Activated naive CD4-positive, alpha-beta T cell (primary cell): ENCODE measurements at places on chromosomes 6 and 20.

- DNase-seq, result no peak
These were observed 8.0 kb upstream of the RTF2 start for GRCh38 chr20:56460459-56460858.

DNA sequence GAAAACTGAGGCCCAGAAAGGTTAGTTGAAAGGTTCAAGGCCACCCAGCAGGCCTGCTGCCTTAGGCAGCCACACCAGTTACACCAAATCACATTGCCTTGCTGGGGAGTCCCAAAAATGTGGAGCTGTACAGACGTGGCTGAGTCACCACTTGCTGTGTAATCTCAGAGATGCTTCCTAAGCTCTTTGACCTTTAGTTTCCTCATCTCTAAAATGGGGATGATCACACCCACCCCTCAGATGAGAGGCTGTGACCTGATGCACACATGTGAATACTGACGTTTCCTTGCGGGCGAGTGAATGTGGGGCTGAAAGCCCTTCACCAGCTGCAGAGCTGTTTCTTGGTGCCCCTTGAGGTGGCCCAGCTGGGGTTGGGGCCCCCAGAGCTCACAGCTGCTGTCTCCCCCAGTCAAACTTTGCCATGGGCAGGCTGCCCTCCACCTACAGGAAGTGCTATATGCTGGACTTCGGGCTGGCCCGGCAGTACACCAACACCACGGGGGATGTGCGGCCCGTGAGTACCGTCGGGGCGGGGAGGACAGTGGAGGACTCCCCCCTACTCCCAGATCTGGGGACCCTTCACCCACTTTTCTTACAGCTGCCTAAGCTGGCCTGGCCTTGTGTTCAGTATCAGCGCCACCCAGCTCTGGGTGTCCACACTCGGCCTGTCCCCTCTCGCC, 11.0 kb downstream of the TTBK1 start:
- no peak for DNase-seq

DNA sequence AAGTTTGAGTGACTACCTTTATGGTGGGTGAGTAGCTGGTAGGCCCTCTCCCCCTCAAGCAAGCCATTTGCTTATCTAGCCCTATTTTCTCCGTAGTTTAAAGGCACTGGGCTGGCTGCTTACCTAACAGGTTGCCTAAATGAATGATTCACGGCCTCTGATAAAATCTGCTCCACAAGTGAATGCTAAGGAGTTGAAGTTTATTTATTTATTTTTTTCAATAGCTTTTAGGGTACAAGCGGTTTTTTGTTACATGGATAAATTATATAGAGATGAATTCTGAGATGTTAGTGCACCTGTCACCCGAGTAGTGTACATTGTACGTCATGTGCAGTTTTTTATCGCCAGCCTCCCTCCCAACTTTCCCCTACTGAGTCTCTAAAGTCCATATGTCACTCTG, 8.3 kb upstream of the CDH26 start:
- no peak for DNase-seq

GRCh38 chr20:36855241-36855657, 20.7 kb upstream of the TLDC2 start:
- DNase-seq, result no peak

DNA sequence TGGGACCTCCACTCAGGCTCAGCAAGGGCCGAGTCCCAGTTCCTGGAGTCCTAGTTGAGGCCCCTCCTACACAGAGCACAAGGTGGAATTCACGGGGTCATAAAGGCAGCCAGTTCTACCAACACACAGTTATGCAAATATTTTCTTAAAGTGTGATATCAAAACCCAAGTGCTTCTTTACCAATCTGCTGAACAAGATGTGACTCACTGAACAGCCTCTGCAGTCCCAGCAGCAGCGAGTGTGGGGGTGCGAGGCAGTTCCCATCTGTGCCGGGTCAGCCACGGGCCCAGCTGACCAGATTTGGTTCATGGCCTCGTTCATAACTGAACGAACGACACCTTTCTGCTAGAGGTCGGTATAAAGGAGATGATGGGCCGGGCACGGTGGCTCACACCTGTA, 4.5 kb upstream of the TCEA2 start:
- no peak for DNase-seq

- DNase-seq, result no peak
These were observed 233.4 kb upstream of the ID4 start for GRCh38 chr6:19603721-19604120.

DNA sequence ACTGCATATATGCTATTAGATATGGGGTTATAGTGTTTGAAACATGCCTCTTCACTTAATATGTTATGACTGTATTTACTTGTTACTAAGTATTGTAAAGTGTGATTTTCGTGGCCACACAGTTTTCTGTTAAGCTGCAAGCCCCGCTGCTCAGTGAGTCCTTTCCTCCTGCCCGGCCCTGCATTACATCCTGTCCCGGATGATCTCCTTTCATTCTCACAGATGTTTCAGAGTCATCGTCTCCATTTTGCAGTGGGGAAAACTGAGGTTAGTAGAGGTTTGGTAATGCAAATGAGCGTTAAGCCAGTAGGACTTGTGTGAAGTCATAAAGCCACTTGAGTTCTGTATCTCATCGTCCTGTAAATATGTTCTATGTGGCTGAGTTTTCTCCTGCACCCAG, 155.5 kb downstream of the CFAP61 start:
- no peak for DNase-seq

- no peak for DNase-seq
These were observed 34.0 kb downstream of the RSPO4 start for GRCh38 chr20:967796-968742.

- no peak for DNase-seq
These were observed 116.2 kb downstream of the MAP3K5 start for GRCh38 chr6:136676075-136676474.

GRCh38 chr20:53216856-53217576, 244.9 kb downstream of the TSHZ2 start:
- DNase-seq, result peak; percentile 84

GRCh38 chr6:90388395-90388794, 91.8 kb upstream of the BACH2 start:
- no peak for DNase-seq

DNA sequence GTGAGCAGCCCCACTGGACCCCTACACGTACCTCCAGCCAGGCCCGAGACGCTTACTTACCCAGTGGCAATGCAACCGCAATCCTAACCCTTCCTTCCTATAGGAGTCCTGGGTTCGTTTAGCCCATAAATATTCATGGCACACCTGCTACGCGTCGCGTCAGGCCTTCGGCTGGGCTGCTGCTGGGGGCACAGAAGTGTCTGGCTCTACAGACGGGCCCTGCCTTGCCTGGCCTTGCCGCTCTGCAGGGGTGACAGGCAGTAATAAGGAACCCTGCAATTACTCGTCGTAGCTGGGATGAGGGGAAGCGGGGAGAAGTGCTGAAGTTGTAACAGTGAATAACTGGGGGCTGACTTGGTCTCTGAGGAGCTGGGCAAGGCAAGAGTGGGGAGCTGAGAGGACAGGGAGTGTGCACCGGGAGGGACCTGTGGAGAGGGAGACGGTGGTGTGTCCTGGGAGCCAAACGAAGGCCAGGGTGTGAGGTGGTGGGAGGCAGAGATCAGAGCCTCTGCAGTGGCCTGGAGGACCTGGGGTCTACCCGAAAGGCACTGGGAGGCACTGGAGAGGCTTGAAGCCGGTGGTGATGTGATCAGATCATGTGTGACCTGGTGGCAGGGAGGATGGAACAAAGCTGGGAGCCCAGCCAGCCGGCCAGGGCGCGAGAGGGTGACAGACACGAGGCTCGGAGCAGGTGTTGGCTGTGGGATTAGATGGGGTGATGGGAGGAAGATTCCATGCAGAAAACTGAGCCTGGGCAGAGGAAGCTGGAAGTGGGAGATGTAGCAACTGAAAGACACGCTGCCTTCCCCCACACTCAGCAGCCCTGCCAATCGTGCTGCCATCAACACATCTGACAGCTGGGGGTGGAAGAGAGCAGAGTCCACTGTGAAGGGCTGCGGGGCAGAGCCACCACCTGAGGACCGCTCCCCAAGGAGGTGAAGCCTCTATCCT, 36.4 kb downstream of the PSMG4 start:
- DNase-seq, result no peak

GRCh38 chr6:82909551-82909950, 156.1 kb downstream of the UBE3D start:
- no peak for DNase-seq

GRCh38 chr20:46293084-46293483, 15.2 kb downstream of the CDH22 start:
- no peak for DNase-seq

DNA sequence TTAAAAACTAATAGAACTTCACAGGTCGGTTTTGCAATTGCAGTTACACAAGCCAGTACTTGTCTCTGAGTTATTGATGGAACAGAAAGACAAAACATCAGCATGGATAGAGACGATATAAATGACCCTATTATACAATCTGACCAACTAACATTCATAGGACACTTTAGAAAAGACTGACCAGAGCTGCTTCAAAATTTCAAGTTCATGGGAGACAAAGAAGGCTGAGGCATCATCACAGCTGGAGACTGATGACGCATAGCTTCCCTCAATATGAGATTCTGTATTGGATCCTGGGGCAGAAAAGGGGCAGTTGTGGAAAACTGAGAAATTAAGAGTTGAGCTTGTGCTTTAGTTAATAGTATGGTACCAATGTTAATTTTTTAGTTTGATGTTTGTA, 174.0 kb downstream of the THBS2 start:
- no peak for DNase-seq

GRCh38 chr20:47795214-47795907, 10.1 kb upstream of the SULF2 start:
- no peak for DNase-seq

- DNase-seq, result peak; percentile 16
These were observed 512.7 kb upstream of the ZNF337 start for GRCh38 chr20:26209171-26209941.

GRCh38 chr6:170436209-170436809, 116.8 kb downstream of the PSMB1 start:
- DNase-seq, result no peak

DNA sequence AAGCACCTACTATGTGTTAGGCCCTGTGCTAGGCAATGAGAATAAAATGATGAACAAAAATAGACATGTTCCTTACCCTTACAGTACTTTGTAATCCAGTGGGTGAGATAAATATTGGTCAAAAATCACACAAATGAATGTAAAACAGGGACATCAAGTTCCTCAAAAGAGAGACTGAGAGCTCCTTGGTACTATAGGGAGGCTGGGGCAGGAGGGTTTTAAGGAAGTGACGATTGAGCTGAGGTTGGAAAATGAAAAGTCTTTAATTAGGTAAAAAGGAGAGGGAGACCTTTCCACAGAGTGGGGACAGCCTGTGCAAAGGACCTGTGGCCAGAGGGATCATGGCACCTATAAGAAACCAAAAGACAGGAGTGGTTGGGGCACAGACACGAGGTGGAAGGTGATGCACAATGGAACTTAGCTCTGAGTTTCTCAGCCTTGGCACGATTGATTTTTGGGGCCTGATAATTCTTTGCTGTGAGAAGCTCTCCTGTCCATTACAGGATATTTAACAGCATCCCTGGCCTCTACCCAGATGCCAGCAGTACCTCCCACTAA, 140.3 kb downstream of the CEP57L1 start:
- DNase-seq, result no peak

DNA sequence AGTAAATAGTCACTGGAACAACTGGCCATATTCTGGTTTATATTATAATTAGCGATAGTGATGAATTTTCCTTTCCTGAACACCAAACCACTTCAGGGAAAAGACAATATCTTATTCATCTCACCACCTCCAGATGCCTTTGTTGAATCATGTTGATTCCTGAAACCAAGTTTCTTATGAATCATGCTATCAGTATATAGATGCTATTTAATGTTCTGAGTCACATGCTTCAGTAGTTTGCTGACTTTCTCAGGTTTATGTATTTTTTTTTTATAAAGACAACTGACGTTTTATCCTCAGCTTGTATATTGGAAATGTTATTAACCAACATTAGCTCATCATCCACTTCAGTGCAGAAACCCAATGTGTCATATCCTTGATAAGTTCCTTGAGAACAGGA, 710.2 kb upstream of the POU3F2 start:
- no peak for DNase-seq

- DNase-seq, result no peak
These were observed 13.8 kb upstream of the POLR1H start for GRCh38 chr6:30047220-30047619.

DNA sequence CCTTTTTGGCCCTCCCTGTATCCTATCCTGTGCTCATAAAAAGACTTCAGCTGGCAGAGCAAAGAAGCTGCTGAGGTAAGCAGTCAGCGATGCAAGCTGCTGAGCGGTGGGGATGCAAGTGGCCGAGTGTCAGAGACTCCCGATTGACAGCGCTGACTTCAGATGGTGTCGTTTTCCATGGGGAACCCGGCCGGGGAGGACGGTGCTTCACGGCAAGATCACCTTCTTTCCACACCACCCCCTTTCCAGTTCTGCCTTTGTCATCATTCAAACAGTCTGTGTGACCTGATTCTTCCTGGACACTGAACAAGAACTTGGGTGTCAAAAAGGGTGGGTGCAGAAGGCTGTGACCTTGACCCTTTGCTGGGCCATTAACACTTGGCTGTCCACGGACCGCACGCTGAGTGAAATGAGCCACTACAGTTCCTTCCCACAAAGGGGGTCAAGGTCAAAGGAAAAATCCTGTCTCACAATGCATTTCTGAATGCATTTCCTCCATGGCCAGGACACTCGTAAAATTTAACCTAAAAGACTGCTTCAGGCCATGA, 52.9 kb upstream of the UNC93A start:
- no peak for DNase-seq

- no peak for DNase-seq
These were observed 32.7 kb downstream of the TUBB2B start for GRCh38 chr6:3194535-3195419.

- DNase-seq, result no peak
These were observed 136.8 kb downstream of the OLIG3 start for GRCh38 chr6:137357263-137357947.

- DNase-seq, result no peak
These were observed 16.2 kb upstream of the SSTR4 start for GRCh38 chr20:23018941-23019340.

- DNase-seq, result no peak
These were observed 34.8 kb upstream of the NCOA3 start for GRCh38 chr20:47466704-47467459.

DNA sequence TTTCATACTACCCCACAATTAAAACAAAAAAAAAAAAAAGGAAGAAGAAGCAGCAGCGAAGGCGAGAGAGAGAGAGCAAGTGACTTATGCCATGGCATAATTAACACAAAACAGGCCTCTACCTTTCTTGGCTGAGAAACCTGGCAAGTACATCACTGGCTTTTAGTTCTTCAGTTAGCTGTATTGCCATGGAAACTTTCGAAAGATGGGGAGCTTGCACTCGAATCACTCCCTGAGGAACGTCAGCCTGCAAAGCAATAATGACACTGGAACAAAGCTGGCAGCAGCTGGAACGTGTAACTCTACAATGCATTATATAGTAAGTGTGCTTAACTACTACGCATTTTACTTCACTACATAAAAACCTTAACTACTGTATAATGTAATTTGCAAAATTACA, 126.1 kb downstream of the ARHGAP18 start:
- DNase-seq, result no peak
